ENCODE measurements at places on chromosomes 4 and X. TPM values are rescaled to one million over a fixed set of nuclear protein-coding genes. Genes with fewer than 3 reads are reported as not detected.

DNA sequence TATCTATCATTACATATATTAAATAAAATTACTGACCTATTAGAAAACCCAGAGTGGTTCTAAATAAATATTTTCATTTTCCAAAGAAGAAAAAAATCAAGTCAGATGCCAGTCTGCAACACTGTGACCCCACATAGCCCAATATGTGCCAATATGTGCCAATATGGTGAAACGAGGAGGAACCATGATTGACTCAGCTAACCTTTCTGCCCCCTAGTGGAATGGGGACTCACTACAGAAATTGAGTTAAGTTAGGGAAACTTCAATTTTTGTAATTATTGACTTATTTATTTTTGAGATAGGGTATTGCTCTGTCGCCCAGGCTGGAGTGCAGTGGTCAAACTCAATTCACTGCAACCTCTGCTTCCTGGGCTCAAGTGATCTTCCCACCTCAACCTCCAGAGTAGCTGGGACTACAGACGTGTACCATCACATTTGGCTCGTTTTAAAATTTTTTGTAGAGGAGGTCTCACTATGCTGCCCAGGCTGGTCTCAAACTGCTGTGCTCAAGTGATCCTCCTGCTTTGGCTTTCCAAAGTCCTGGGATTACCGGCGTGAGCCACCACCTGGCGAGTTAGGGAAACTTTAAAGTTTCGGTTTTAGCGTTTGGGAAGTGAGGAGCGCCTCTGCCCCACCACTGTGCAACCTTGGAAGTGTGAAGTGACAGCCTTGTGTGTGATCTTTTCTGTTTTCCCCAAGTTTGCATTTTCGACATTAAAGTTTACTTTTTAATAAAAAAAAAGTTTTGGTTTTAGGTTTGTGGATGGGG is 116.8 kb upstream of the SHISA3 start:
- H3K27me3 ChIP-seq = no peaks in the 10 kb centered on the region
- H3K36me3 ChIP-seq = no peaks in the 10 kb centered on the region
- H3K4me1 ChIP-seq = peaks cover 12% of the 10 kb centered on the region
- peak overlapping the region; percentile 45 for H3K4me3 ChIP-seq
- no peak overlapping the region for H3K27ac ChIP-seq

DNA sequence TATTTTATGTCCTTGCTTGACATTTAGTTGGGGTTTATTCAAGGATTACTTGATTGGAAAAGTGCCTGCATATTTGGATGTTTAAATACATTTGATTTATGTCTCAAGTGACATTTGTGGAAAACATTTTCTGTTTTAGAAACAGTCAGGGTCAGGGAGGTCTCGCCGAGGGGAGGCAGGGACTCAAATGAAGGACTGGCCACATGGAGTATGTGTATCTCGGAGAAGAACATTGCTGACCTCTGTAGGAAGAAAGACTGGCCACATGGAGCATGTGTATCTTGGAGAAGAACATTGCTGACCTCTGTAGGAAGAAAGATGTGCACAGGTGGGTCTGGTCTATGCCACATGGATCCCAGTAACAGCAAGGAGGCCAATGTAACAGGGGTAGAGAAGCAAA is 233.6 kb downstream of the TRIML1 start:
- peaks cover 10% of the 10 kb centered on the region for H3K36me3 ChIP-seq
- no peak overlapping the region for H3K27ac ChIP-seq
- H3K4me1 ChIP-seq = peaks cover 14% of the 10 kb centered on the region
- no peak for DNase-seq
- no peaks in the 10 kb centered on the region for H3K27me3 ChIP-seq

- peaks cover 26% of the 10 kb centered on the region for H3K4me1 ChIP-seq
- no peak overlapping the region for H3K4me3 ChIP-seq
- no peaks in the 10 kb centered on the region for H3K27me3 ChIP-seq
- peaks cover 11% of the 10 kb centered on the region for H3K36me3 ChIP-seq
- peak overlapping the region; percentile 38 for H3K27ac ChIP-seq
These were observed 7.7 kb downstream of the GAK start for GRCh38 chr4:924107-925096.

GRCh38 chr4:117357866-117358265 is 272.5 kb upstream of the TRAM1L1 start:
- no peaks in the 10 kb centered on the region for H3K4me1 ChIP-seq
- H3K4me3 ChIP-seq = no peak overlapping the region
- H3K36me3 ChIP-seq = no peaks in the 10 kb centered on the region

- no peaks in the 10 kb centered on the region for H3K4me1 ChIP-seq
- no peak overlapping the region for H3K27ac ChIP-seq
- H3K4me3 ChIP-seq = no peak overlapping the region
These were observed 109.7 kb downstream of the MSL3 start for GRCh38 chrX:11867610-11868345.

DNA sequence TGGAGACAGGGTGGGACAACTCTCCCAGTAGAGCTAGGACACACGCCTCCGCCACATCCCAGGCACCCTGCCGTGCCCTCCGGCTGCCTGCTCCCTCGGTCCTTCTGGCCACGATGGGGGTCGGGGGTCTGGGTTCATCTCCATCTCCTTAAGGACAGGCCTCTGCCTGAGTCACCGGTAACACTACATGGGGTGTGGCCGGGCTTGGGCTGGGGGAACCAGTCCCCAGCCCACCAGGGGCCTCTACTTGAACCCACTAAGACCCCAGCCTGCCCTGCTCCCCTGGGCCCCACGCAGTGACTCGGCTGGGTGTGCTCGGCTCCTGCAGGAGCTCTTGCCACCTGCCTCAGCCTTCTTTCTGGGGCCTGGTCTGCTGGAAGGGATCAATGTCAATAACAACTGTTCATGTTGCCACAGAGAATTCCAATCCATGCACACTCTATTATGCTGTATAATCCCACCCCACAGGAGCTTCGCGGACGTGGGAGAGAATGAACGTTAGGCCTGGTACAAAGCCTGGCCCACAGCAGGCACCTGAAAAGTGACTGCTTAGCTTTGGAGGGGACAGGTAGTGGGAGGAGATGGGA is 177.7 kb upstream of the PSAPL1 start:
- no peak overlapping the region for H3K4me3 ChIP-seq
- no peak overlapping the region for H3K27ac ChIP-seq
- H3K36me3 ChIP-seq = no peaks in the 10 kb centered on the region
- no peak for DNase-seq

GRCh38 chr4:47837094-47837907 is 566 bp downstream of the CORIN start:
- H3K4me1 ChIP-seq = peaks cover 40% of the 10 kb centered on the region
- H3K4me3 ChIP-seq = peak overlapping the region; percentile 91
- H3K27me3 ChIP-seq = peaks cover 4% of the 10 kb centered on the region
- peaks cover 5% of the 10 kb centered on the region for H3K36me3 ChIP-seq

DNA sequence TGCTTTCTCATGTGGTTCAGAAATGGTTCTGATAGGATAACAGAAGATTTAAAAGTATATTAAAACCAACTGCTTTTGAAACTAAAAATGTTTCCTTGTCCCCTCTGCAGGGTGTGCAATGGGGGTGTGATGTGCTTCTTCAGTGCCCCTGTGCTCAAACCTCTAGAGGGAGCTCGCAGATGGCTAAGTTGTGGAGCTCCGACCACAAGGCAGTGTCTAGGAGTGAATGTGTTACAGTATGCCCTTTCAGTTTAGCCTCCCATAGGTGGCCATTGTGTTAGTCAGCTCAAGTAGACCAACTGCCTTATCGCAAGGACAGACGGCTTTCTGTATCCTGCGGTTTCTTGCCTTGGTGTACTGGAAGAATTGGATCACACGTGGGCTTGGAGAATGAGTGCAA is 130.5 kb downstream of the TENT5D start:
- DNase-seq = no peak
- H3K4me3 ChIP-seq = no peak overlapping the region
- no peak overlapping the region for H3K27ac ChIP-seq
- H3K4me1 ChIP-seq = no peaks in the 10 kb centered on the region
- H3K36me3 ChIP-seq = no peaks in the 10 kb centered on the region

GRCh38 chrX:37685381-37686359 is at the start of gene XK:
Gene XK (plus strand): TSS chrX:37685791. CDS start chrX:37685962, 171 bp downstream.
- H3K27ac ChIP-seq = no peak within 1 kb of the TSS
- no peaks in the 10 kb centered on the region for H3K27me3 ChIP-seq
- no peak for DNase-seq
- H3K4me3 ChIP-seq = peak within 1 kb of the TSS; percentile 20

Gene ZNF182
- total RNA-seq = 2.7 TPM

Gene NDST3
- not detected for total RNA-seq

Gene FAM13A
- 7.9 TPM for total RNA-seq

Gene LAMTOR3
- 27.8 TPM for total RNA-seq
